ENCODE measurements at places on chromosomes 16 and 17. TPM values are rescaled to one million over a fixed set of nuclear protein-coding genes. Genes with fewer than 3 reads are reported as not detected.

The CNTNAP4 gene
- total RNA-seq, result not detected

The PITPNC1 gene
- total RNA-seq, result 47.9 TPM

The CA7 gene
- total RNA-seq, result not detected

The TNFRSF13B gene
- total RNA-seq, result 3.1 TPM

The TBC1D3L gene
- total RNA-seq, result 16.0 TPM

The SECTM1 gene
- 0.52 TPM for total RNA-seq

The NTN1 gene
- not detected for total RNA-seq

The TMC7 gene
- not detected for total RNA-seq

- H3K27ac ChIP-seq, result no peak overlapping the region
- H3K4me3 ChIP-seq, result no peak overlapping the region
- H3K4me1 ChIP-seq, result no peaks in the 10 kb centered on the region
- DNase-seq, result no peak
- H3K27me3 ChIP-seq, result no peaks in the 10 kb centered on the region
Measured at GRCh38 chr16:5042574-5043171, 8.9 kb upstream of the NAGPA start.

DNA sequence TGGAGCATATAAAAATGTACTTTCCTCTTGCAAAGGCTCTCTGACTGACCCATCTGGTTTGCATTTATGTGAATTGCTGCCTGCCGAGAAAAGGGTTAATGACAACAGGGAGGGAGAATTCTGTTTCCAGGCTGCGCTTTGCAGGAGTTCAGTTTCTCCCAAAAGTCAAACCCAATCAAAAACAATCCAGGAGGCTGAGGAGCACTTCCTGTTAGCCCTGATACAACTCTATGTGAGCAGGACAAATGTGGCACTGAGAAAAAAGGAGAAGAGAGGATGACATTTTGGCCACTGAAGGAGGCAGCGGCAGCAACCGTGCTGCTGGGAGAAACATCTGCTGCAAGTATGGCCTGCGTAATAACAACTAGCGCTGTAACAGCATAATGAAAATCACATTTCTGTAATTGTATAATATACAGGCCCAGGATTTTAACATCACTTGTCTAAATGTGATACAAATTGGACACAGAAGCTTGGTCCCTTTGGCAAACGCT, 26.8 kb upstream of the ELAC2 start:
- H3K27ac ChIP-seq, result no peak overlapping the region
- H3K4me1 ChIP-seq, result no peaks in the 10 kb centered on the region
- H3K4me3 ChIP-seq, result no peak overlapping the region
- H3K36me3 ChIP-seq, result no peaks in the 10 kb centered on the region

DNA sequence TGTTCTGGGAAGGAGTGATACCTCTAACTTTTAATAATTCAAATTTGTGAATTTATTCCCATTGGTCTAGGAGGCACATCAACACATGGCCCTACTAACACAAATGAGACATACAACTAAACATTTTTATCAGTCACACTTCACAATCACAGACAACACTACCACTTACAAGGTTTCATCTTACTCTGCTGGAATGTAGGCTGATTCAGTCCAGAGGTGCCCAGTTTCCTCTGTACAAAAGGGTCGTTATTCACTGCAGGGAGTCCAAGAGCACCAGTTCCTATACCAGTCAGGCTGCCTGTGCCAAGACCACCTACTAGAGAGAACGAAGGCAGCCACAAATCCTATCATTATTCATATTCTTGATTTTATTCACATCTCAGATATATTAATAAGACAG, 41.4 kb downstream of the SETD6 start:
- no peak overlapping the region for H3K4me3 ChIP-seq
- DNase-seq, result no peak
- H3K4me1 ChIP-seq, result no peaks in the 10 kb centered on the region
- peaks cover 87% of the 10 kb centered on the region for H3K36me3 ChIP-seq
- no peak overlapping the region for H3K27ac ChIP-seq
- no peaks in the 10 kb centered on the region for H3K27me3 ChIP-seq

GRCh38 chr16:49049191-49049590, 232.4 kb downstream of the CBLN1 start:
- DNase-seq, result no peak
- no peaks in the 10 kb centered on the region for H3K36me3 ChIP-seq
- no peak overlapping the region for H3K4me3 ChIP-seq
- no peaks in the 10 kb centered on the region for H3K4me1 ChIP-seq
- H3K27me3 ChIP-seq, result no peaks in the 10 kb centered on the region

DNA sequence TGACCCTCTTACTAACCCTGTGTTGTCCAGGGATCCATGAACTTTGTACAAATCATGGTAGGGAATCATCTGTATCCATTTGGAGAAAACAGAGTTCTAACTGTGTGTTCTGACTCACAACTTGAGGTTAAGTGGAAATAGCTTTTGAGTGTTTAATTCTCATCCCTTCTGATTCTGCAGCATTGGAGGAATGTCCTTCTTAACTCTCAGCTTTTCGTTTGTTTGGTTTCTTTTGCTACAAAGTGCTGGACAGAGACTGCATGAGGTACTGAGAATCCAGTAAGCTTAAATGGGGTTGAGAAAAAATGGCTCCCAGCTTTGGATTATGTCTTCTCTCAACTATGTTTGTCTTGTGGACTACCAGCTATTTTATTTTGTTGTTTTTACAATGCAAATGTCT, 352.1 kb upstream of the KIF2B start:
- DNase-seq, result no peak
- no peak overlapping the region for H3K27ac ChIP-seq
- H3K27me3 ChIP-seq, result no peaks in the 10 kb centered on the region
- H3K4me3 ChIP-seq, result no peak overlapping the region
- H3K4me1 ChIP-seq, result no peaks in the 10 kb centered on the region
- no peaks in the 10 kb centered on the region for H3K36me3 ChIP-seq

DNA sequence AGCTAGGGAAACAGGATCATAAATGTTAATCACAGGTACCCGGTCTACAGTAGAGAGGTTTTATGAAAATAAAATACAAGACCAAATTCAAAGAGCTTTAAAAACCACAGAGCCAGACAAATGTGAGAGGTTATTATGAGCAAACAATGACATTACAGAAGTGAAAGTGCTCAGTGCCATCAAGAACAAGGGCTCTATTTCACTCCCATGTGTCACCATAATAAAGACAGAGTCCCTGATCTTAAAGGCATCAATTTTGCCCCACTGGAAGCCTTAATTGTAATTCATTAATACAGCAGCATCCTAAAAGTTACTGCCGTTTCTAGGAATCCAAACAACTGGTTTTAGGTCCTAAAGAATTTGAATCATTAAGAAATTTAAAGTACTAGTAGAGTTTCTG, 43.7 kb upstream of the CDRT4 start:
- peaks cover 36% of the 10 kb centered on the region for H3K36me3 ChIP-seq
- no peaks in the 10 kb centered on the region for H3K27me3 ChIP-seq
- no peak overlapping the region for H3K4me3 ChIP-seq
- H3K27ac ChIP-seq, result no peak overlapping the region
- no peak for DNase-seq
- no peaks in the 10 kb centered on the region for H3K4me1 ChIP-seq

- H3K36me3 ChIP-seq, result peaks cover 3% of the 10 kb centered on the region
- no peak for DNase-seq
- H3K4me3 ChIP-seq, result no peak overlapping the region
- peaks cover 25% of the 10 kb centered on the region for H3K4me1 ChIP-seq
Measured at GRCh38 chr16:4349332-4349731, 1.8 kb downstream of the PAM16 start.

DNA sequence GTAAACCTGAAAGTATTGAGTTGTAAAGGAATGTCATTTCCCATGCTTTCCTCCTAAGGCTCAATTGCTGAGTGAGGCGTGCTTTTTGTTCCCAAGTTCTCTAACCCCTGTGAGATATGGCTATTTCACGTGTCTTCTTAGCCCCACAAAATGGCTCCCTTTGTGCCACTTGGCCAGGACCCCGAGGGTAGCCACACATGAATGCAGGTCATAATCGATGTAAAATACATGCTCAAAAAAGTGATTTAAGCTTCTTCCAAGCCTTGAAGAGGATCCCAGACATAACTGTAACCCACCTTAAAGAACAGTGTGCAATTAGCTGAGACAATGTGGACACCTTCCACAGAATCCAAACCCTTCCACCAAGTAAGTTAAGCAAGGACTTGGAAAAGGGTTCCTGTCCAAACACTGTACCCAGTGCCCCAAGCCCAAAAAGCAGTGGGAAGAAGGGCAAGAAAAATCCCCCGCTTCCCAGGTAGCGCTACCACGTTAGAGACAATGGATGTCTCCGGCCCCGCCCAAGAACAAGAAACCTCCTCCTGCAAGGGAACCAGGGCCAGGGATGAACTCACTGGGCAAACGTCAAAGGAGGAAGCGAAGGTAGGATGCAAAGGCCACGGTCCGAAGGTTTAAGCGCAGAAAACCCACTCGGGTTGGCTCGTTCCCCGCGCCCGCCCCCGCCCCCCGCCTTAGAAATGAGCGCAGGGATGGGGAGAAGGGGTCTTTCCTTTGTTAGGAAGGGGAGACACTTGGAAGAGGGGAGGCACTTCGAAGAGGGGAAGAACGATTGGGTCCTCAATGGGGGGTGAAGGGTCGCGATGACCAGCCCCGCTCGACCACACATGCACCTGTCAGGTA, 1.2 kb downstream of the JPT1 start:
- peak overlapping the region; percentile 94 for H3K4me3 ChIP-seq
- no peak for DNase-seq
- peaks cover 3% of the 10 kb centered on the region for H3K36me3 ChIP-seq
- no peak overlapping the region for H3K27ac ChIP-seq
- no peaks in the 10 kb centered on the region for H3K27me3 ChIP-seq

GRCh38 chr17:356671-357434, 4.2 kb upstream of the RPH3AL start:
- H3K36me3 ChIP-seq, result no peaks in the 10 kb centered on the region
- H3K27ac ChIP-seq, result no peak overlapping the region
- H3K4me3 ChIP-seq, result no peak overlapping the region
- H3K4me1 ChIP-seq, result no peaks in the 10 kb centered on the region
- H3K27me3 ChIP-seq, result no peaks in the 10 kb centered on the region

GRCh38 chr16:87392821-87393679, 914 bp downstream of the MAP1LC3B start:
- peak overlapping the region; percentile 63 for H3K27ac ChIP-seq
- peak; percentile 37 for DNase-seq
- H3K36me3 ChIP-seq, result no peaks in the 10 kb centered on the region
- peaks cover 37% of the 10 kb centered on the region for H3K4me1 ChIP-seq
- peak overlapping the region; percentile 87 for H3K4me3 ChIP-seq
- no peaks in the 10 kb centered on the region for H3K27me3 ChIP-seq

GRCh38 chr16:53904533-53904932, 200.6 kb downstream of the FTO start:
- H3K4me1 ChIP-seq, result no peaks in the 10 kb centered on the region
- DNase-seq, result no peak
- no peaks in the 10 kb centered on the region for H3K27me3 ChIP-seq

DNA sequence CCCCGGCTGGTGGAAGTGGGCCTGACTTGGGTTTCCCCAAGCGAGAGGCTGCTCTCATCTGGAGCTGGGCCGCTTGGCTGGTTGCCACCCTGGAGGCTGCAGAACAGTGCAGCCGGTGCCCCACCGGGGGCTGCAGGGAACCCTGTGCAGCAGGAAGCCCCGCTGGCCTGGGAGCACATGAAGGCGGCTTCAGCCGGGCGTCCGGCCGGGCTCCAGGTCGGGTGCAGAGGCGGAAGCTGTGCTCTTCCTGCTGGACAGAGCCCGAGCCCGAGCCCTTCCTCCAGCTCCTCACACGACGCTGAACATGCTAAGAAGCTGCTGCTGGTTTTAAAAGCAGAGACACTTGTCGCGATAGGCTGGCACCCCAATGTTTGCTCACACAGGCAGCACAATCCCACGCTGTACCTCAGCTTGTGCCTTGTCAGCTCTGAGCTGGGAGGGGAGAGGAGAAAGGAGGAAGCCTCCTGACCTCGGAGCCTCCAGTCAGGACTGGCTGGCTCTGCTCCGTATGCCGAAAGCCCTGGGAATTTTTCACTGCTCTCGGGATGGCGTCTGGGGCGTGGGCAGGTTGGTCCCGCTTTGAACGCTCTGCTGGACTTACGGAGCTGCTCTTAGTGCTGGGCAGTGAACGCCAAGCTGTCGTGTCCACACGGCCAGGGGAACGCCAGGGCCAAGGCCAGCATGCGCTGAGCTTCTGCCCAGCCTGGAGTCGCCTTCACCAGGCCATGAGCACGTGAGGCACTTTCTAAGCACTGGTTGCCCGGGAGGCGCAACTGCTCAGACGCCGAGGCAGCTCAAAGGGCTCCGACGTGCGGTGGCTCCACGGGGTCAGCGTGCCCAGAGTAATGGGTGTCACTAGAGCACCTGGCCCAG, 8.8 kb downstream of the CDK5R1 start:
- H3K4me1 ChIP-seq, result peaks cover 33% of the 10 kb centered on the region
- DNase-seq, result no peak
- H3K27ac ChIP-seq, result no peak overlapping the region

GRCh38 chr17:70173681-70174080, 4.3 kb downstream of the KCNJ2 start:
- H3K27me3 ChIP-seq, result peaks cover 14% of the 10 kb centered on the region
- H3K4me3 ChIP-seq, result no peak overlapping the region
- H3K27ac ChIP-seq, result no peak overlapping the region
- no peaks in the 10 kb centered on the region for H3K36me3 ChIP-seq
- no peak for DNase-seq

DNA sequence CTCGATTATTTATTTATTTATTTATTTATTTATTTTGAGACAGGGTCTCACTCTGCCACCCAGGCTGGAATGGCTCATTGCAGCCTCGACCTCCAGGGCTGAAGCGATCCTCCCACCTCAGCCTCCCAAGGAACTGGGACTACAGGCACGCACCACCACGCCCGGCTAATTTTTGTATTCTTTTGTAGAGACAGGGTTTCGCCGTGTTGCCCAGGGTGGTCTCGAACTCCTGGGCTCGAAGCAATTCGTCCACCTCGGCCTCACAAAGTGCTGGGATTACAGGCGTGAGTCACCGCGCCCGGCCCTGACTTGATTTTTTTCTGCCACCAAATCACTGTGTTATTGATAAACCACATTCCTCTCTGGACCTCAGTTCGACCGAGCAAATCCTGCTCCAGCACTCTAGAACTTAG, 758 bp upstream of the RPL23A start:
- H3K4me1 ChIP-seq, result peaks cover 36% of the 10 kb centered on the region
- peak overlapping the region; percentile 85 for H3K4me3 ChIP-seq
- peaks cover 11% of the 10 kb centered on the region for H3K27me3 ChIP-seq
- H3K27ac ChIP-seq, result peak overlapping the region; percentile 90

DNA sequence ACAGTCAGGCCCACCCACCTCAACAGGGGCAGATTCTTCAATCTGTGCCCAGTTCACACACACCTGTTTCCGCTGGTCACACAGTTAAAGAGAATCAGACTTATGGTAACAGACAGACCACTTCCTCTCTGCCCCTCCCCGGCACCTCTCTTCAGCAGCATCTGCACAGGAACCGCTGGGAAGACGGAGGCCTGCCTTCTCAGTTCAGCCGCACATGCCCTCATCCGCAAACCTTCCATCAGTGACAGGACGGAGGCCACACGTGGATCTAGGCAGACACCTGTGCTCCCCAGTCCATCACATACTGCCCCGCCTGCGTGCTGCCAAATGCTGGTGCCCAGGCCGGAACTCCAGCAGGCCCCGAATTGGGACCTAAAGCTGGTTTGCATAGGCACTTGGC, 10.3 kb downstream of the PHB1 start:
- H3K27ac ChIP-seq, result no peak overlapping the region
- DNase-seq, result no peak
- peaks cover 6% of the 10 kb centered on the region for H3K4me1 ChIP-seq
- H3K4me3 ChIP-seq, result no peak overlapping the region
- H3K27me3 ChIP-seq, result no peaks in the 10 kb centered on the region

Data from CD4-positive, CD25-positive, alpha-beta regulatory T cell (primary cell).